NCI-H1105 treated with DMSO at 0.1 percent for 48 hours (cell line): ENCODE measurements at places on chromosomes 11 and 22.

DNA sequence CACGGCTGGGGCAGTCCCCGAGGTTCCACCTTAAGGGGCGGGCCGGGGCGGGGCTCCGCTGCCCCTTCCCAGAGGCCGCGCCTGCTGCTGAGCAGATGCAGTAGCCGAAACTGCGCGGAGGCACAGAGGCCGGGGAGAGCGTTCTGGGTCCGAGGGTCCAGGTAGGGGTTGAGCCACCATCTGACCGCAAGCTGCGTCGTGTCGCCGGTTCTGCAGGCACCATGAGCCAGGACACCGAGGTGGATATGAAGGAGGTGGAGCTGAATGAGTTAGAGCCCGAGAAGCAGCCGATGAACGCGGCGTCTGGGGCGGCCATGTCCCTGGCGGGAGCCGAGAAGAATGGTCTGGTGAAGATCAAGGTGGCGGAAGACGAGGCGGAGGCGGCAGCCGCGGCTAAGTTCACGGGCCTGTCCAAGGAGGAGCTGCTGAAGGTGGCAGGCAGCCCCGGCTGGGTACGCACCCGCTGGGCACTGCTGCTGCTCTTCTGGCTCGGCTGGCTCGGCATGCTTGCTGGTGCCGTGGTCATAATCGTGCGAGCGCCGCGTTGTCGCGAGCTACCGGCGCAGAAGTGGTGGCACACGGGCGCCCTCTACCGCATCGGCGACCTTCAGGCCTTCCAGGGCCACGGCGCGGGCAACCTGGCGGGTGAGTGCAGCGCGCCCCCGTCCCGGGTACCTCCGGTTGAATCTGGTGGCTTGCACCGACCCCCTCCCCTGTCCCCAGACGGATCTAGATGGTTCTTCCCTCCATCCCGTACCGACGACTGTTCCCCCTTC, at the start of gene SLC3A2:
Gene SLC3A2, plus strand, starts transcription at position 94 of the 776 bp plus-strand sequence. Its CDS starts 128 bp downstream, at position 222.
- peak; percentile 90 for DNase-seq

GRCh38 chr11:131447898-131448297, 77.5 kb downstream of the NTM start:
- no peak for DNase-seq

GRCh38 chr11:34208266-34209135, 103.1 kb downstream of the NAT10 start:
- DNase-seq: no peak

DNA sequence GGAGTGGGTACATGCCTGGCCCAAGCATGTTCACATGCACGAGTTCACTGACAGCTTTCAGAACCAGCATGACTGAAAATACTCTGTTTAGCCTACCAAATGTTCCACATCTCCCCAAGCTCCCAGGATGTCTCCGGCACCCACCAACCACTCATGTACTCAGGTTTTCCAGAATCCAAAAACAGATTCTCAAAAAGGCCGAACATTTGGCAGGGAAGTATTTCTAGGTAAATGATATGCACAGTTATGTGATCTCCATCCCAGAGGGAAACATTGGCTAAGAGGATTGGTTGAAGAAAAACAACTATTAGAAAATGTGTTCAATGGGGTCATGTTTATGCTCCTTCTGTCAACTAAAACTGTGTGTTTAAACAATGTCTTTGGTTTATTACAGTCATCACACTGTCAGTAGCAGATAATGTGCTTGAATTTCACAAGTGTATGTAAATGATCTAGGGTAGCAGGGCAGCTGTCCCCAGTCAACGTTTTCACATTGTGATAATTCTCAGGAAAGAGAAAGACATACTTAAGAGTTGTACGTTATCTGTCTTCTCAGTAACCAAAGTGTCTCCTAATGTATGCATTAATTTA, 52.3 kb downstream of the BARX2 start:
- DNase-seq: no peak

DNA sequence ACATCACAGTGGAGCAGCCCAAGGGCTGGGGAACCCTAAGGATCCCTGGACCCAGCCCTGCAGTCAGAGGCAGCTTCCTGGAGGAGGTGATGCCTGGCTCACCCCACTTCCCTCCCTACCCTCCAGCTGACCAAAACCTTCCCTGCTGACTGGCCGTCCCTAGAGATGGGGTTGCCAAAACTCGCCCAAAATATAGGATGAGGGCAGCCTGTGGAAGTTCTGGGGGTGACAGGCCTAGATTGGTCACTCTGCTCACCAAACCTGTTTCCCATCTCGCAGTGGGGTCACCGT, 35.0 kb upstream of the PPARA start:
- DNase-seq: no peak

DNA sequence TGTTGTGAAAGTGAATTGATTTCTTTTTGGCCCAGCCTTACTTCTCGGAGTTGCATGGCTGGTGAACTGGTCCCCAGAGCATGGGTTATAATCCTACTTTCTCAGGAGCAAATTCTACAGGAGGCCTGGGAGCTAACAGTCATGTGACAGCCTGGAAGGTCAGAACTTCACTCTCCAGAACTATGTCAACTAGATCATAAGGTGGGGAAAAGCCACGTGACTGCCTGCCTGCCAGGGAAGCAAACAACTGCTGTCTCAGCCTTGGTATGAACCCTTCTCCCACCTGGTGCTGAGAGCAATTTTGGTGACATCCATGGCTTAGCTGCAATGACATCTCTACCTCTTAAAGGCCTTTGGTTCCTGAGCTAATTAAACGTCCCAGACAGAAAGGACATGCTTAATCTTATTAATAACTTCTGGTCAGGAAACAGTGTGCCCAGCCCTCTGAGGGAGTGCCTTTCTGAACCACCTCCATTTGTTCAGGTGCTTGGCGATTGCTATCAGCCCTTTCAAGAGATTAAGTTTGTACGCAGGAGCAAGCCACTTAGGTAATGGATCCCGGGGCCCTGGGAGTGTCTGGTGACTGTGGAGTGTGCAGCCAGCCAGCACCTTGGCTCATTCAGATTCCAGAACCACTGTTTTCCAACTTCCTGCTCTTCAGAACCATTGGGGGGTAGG, 1.4 kb upstream of the CREB3L1 start:
- DNase-seq: no peak

DNA sequence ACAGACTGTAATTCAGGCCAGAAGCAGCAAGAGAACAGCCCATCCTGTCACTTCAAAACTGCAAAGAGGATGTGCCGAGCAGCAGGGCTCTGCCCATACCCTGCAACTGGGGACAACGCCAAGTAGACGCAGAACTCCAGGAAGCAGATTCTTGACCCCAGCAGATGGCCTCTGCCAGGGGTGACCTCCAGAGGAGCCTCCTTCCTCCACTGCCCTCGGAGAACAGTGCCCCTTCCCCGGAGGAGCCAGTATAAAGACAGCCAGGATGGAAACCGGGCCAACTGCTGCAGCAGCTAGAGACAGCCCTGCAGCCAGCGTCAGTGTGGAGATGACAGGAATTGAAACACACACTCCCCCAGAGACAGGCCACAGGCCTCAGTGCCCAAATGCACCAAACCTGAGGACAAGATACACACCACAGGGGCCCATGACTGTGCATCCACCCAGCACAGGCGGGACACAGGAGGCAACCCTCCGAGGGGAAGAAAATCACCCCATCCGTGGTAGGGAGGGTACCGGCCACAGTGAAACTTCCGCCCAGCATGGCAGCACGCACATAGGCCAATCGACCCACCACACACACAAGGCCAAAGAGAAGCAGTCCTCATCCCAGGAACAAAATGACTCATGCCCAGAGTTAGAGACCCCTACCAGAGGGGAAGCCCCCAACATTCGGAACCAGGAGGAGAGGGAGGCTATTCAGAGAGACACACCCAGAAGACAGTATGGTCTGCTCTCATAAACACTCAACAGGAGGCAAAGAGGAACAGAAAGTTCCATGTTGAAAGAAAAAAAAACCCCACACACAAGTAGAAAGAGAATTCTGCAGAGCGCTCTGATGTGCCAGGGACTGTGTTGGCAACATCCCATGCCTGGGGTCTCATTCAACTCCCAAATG, 5.6 kb downstream of the AHNAK start:
- DNase-seq: no peak

- DNase-seq: no peak
Observed at GRCh38 chr22:44351037-44351436, 38.3 kb upstream of the SHISAL1 start.

GRCh38 chr22:49310354-49310753, 517.3 kb downstream of the BRD1 start:
- DNase-seq: no peak
